ENCODE measurements at places on chromosomes 11 and 22. TPM values are rescaled to one million over a fixed set of nuclear protein-coding genes. Genes with fewer than 3 reads are reported as not detected.

DNA sequence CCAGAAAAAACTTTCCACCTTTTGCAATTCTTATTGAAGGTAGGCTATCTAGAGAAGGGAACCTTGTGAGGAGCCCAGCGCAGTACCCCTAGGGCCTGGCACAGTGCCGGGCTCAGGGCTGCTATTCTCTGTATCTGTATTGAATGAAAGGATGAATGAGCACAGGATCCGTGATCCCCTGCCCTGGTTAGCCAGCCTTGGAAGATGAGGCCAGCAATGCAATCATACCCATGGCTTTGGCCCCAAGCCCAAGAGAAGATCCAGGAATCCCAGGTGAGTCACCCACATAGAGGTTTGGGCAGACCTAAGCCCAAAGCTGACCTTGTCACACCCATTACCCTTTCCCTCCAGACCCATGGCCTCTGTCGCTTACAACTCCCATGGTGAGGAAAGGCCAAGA lies 92.5 kb upstream of the CD82 start:
- DNase-seq = no peak

DNA sequence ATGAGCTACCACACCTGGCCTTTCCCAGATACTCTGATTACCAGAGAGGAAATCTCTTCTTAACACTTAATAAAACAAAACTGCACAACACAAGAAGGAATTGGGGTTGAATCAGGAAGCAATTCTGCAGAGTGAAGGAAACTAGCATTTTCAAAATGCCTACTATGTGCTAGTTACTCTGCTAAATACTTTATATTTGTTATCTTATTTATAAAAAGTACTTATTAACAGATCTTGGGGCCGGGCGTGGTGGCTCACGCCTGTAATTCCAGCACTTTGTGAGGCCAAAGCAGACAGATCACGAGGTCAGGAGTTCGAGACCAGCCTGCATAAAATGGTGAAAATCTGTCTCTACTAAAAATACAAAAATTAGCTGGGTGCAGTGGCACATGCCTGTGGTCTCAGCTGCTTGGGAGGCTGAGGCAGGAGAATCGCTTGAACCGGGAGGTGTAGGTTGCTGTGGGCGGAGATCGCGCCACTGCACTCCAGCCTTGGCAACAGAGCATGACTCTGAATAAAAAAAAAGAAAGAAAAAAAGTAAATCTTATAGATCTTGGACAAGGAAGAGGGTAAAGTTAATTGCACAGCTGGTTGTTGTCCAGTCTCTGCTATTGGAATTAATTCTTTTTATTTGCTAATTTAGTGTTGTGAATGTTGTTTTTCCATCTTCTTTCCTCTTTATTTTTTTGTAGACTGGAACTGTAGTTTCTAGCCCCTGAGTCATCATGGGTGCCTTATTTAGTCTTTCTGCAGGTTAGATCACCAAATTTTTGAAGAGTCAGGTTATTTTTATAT lies 22.1 kb downstream of the TMEM135 start:
- DNase-seq = no peak

DNA sequence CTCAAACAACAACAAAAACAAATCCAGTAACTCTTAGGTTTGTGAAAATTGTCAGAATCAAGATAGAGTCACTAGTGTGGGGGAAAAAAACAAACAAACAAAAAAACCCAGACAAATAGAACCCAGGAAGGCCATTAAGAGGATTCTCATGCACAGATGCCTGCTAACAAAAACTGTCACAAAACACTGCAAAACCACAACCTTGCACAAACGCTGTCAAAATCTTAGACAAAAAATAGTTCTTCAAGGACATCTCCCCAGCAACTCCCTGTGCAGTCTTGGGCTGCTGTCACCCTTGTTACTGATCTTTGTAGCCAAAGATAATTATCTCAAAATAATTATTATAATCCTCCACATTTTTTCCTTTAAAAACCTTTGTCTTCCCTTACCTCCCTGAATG lies 4.6 kb upstream of the ZBED5 start:
- no peak for DNase-seq

DNA sequence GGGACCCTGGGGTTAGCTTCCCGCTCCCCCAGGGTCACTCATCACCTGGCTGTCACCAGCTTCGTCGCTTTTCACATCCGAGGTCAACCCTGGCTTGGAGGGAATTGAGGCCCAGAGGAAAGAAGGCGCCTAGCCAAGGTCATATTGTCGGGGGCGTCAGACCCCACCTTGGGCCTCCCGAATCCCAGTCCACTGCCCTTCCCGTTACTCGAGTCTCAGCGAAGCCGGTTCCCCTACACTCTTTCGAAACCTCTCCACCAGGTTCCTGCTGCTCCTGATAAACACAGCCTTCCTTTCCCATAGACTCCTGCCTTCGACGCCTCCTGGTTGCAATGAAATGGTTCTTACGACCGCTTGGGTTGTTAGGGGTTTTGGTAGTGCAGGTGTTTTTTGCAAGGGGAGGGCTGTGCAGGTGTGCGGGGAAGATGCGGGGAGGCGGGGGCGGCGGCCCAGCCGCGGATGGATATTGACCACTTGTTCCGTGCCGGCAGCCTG lies 642 bp downstream of the NAA40 start:
- peak; percentile 18 for DNase-seq

GRCh38 chr11:44823006-44823405 lies 96.2 kb downstream of the TSPAN18 start:
- peak; percentile 37 for DNase-seq

DNA sequence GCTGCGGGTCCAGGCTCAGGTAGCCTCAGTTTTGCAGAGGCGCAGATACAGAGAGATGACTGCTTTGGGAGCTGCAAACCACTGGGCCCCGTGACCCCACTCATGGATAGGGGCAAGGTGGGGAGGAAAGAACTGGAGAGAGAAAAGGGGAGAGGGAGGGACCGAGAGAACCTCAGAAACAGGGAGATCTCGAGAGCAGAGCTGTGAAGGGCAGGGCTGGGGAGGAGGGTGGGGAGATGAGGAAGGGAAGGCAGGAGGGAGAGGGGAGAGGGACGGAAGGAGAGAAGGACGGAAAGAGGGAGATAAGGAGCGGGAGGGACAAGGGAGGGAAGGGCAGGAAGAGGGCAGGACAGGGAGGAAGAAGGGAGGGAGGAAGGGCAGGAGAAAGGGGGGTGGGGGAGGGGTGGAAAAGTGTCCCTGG lies 46.3 kb downstream of the IGLL1 start:
- no peak for DNase-seq

GRCh38 chr22:42644422-42645340 lies 4.3 kb upstream of the ATP5MGL start:
- no peak for DNase-seq

DNA sequence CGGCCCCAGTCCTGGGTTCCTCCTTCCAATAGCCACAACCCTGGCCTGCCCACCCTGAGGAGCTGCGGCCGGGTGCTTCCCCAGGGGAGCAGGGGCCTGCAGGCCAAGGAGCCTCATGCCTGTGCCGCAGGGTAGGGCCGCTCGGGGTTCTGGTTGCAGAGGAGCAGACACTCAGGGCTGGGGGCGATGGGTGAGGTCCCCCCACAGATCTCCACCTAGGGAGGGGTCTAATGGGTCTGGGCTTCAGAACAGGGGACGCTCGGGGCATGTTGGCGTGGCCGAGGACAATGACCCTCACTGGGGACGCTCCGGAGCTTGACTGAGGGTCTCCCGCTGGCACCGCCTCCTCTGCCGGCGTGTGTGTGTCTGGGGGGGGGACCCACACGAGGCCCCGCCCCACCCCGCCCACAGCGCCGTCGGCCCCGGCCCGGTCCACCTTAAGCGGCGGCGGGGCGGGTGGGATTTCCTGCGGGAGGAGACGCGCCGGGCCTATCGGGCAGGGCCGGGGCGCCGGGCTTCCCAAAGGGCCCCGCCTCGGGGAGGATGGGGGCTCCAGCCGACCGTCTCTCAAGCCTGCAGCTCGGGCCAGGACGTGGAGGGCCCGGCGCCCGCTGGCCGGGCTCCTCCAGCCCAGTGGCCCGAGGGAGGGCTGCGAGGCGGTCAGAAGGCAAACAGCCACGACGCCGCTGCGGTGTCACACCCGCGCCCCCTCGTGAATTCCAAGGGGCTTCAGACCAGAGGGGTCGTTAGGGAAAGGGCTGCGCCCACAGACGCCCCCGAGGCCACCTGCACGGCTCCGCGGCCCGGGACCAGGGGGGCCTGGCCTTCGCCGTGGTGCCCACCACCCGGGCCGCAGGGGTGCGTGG lies 640 bp upstream of the ZDHHC8 start:
- peak; percentile 73 for DNase-seq

- DNase-seq = no peak
Observed at GRCh38 chr11:2273771-2274170, 3.4 kb upstream of the ASCL2 start.

DNA sequence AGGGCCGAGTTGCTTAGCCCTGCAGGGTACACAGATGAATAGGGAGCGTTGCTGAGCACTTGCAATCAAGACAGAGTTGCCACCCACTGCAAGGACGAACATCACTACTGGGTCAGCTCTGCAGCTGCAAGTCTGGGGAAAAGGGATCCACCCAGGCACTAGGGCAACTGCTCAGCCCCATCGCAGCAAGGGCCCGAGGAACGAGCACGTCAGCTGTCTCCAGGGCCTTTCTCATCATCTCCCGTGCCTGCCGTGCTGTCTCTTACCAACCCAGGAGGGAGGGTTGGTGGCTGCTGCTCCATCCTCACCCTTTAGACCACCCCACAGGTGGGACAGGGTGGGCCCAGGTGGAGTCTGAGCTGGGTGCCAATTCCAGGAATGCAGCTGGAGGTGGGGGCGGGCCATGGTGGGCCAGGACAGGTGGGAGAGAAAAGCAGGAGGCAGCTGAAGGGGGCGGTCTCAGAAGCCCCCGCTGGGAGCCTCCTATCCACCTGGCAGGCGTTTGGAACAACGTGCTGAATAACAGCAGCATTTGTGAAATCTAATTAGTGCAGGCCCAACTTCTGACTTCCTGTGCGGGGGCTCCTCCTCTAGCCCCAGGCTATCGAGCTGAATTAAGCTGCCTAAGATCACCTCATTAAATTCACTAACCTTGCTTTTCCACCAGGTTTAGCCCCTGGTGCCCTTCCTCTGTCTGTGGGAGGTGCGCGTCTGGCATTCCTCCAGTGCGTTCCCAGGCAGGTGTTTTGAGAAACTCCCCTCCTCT lies 252.5 kb downstream of the ST3GAL4 start:
- no peak for DNase-seq

GRCh38 chr11:35893796-35894475 lies 49.9 kb upstream of the LDLRAD3 start:
- DNase-seq = no peak

OR5B21 gene
- total RNA-seq = not detected

TIGD3 gene
- total RNA-seq = 0.44 TPM

C11orf65 gene
- total RNA-seq = 0.69 TPM

NLRP6 gene
- not detected for total RNA-seq

TNNI2 gene
- total RNA-seq = not detected
